ENCODE measurements at places on chromosomes 1 and 21. TPM values are rescaled to one million over a fixed set of nuclear protein-coding genes. Genes with fewer than 3 reads are reported as not detected.

DNA sequence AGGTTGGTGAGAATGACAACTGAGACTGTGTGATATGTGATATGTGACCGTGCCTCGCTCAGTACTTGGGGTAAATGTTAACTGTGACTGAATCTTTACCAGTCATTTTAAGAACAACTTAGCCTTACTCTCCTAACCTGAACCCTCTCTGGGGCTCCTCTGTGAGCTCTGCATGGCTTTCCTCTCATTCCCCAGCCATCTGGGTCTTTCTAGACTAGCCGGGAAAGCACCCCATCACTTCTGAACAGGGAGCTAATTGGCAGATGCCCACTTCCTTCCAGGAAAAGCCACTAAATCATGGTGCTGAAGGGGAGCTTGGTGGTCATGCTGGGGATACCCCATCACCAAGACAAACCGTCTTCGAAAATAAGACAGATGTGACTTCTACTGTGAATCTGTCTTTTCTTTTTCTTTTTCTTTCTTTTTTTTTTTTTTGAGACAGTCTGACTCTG lies 16.5 kb upstream of the FOXO6 start:
- no peak for DNase-seq

Gene HTR6
- not detected for polyA plus RNA-seq

Gene LENEP
- polyA plus RNA-seq: not detected

DNA sequence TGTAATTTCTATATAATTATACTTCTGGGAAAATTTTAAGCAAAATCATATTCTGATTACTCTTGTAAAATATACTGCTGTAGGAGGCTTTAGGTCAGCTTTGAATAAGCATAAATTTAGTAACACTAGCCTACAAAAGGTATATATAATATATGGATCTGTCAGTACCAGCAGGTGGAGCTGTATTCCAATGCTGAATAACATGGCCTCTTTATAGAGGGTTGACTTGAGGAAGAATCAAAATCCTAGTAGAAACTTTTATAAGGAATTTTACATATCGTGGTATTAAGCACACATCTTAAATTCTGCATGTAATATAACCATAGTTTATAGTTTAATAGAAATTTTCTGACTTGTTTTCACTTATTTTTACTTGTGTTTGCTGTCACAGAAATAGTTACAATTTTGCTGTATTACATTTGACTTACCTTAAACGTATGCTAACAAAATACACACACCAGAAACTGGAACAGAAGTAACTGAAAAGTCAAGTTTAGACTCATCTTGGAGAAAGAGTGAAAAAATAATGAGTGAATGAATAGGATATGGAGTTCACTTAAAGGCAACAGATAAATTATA lies 79.3 kb downstream of the HMCN1 start:
- no peak for DNase-seq

Gene FHAD1
- 0.07 TPM for polyA plus RNA-seq

Gene COL11A1
- not detected for polyA plus RNA-seq

- no peak for DNase-seq
Measured at GRCh38 chr1:68703921-68704354, 207.1 kb upstream of the DEPDC1 start.

Gene MCOLN3
- 0.13 TPM for polyA plus RNA-seq

DNA sequence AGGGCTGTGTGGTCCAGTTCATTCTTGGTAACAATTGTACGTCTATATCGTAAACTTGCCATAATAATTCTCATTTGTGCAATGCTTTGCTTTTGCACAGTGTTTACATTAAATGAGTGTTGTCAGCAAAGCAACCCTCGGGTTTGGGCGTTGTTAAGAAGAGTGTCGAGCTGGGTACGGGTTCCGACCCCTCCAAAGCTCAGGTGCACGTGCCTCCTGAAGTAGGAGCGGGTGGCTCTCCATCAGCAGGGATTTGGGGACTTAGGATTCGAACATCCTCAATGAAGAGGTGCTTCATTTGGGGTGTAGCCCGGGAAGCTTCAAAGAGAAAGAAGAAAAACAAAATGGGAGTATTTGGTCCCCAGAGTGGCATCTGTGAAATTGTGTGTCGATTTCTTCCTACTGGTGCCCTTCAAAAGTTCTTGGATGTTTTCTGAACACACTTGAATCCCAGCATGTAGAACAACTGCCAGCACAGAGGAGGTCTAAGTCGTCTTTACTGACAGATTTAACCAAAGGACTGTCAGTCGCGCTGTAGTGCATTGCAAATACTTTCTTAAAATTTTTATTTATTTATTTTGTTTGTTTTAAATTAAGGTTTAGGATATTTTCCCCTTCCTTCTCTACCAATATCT lies 1.1 kb downstream of the TRIM58 start:
- DNase-seq: no peak

Gene ZBTB8A
- polyA plus RNA-seq: 1.7 TPM

GRCh38 chr21:27694667-27695066 lies 727.8 kb upstream of the ADAMTS5 start:
- no peak for DNase-seq

Measured in heart right ventricle (tissue), 16 donors.